ENCODE measurements at places on chromosomes 7 and 10.

DNA sequence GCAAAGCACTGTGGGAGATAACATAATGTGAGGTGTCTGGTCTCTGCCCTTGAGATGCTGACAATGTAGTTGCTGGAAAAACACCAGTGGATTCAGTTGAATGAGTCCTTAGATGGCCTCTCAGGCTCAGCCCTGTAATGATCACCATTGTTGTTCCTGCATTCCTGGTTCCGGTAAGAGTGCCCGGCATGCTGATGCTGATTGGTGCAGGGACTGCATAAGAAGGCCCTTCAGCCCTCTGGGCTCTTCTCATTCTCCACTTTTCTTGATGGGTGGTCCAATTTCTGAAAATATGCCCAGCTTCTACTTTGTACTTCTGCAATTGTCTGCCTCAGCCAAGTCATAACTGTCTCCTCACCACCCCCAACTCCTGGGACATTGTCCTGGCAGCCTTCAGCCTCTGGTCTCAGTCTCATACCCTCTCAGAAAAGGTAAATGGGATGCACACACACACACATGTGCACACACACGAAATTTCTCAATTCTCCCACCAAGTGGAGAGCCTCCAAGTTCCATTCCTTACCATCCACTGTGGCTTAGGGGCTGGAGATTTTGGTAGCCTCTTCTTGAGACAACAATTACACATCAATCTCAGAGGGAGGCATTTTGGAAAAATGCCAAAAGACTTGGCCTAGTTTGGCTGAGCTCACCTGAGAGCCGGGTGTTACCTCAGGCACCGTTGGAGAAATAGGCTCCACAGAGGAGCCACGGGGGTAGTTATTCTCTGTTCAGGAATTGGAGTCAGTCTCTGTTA lies 314.9 kb downstream of the RPS24 start:
- DNase-seq = no peak

GRCh38 chr10:113415246-113415645 lies 137.6 kb upstream of the HABP2 start:
- no peak for DNase-seq

GRCh38 chr7:127897704-127898454 lies 133.4 kb downstream of the LRRC4 start:
- no peak for DNase-seq

DNA sequence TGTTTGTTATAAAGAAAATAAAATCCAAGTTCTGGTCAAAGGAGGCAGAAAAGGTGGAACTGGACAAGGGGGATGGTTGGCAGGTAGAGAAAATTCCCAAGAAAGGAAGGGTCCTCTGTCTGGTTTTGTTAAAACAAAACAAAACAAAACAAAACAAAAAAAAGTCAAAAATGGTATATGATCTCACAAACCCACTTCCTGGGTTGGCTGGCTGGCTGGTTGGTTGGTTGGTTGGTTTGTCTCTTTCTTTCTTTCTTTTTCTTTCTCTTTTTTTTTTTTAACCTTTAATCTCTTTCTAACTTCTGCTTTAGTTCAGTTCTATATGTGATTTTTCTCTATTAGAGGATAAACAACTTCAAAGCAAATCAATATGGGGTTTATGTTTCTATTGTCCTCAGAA lies 41.1 kb upstream of the CPN1 start:
- no peak for DNase-seq

DNA sequence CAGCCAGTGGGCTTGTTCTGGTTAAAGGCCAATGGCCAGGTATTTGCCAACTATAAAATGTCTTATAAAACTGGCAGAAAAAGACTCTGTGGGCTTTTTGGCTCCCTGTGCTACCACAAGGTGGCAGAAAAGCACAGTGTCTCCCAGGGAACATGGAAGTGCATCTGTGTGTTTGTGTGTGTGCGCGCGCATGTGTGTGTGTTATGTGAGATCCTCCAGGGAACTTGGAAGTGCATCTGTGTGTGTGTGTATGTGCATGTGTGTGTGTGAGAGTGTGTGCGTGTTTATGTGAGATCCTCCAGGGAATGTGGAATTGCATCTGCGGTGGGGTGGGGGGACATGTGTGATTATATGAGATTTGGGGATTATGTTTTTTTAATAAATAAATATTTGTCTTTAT lies 30.2 kb upstream of the ABI1 start:
- no peak for DNase-seq

- DNase-seq = no peak
Measured at GRCh38 chr7:45645141-45645969, 71.2 kb downstream of the ADCY1 start.

DNA sequence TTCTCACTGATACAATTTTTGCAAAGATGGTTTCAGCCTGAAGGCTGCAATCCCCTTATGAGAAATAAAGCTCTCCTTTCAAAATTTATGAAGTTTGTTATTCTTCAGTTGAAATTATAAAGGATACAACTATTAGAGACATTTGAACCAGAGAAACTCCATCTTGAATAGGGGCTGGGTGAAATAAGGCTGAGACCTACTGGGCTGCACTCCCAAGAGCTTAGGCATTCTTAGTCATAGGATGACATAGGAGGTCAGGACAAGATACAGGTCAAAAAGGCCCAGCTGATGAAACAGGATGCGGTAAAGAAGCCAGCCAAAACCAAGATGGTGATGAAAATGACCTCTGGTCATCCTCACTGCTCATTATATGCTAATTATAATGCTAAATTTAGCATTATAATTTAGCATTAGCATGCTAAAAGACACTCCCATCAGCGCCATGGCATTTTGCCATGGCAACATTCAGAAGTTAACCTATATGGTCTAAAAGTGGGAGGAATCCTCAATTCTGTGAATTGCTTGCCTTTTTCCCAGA lies 22.4 kb upstream of the IFIT1B start:
- no peak for DNase-seq

DNA sequence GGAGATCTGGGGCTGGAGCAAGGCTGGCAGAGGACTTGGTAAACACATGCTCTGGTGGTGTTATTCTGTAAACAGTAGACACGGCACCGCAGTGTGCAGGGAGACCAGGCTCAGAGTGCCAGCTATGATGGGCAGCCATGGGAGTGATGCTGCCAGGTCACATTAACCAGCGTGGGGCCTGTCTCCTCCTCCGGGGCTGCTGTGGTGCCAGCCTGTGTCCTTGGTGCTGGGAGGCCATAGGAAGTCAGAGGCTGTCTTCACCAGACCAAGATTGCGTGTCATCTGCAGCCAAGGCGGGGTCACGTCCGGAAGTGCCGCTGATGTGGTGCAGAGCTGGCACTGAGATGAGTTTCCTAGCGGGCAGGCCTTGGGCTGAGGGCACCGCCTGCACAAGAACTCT lies 236.0 kb downstream of the GLRX3 start:
- DNase-seq = no peak

GRCh38 chr7:28328822-28329660 lies 83.3 kb upstream of the CREB5 start:
- DNase-seq = no peak

- DNase-seq = no peak
Measured at GRCh38 chr7:50209461-50210135, 94.9 kb upstream of the IKZF1 start.

- no peak for DNase-seq
Measured at GRCh38 chr7:100706672-100707311, 871 bp downstream of the POP7 start.
